ENCODE measurements at places on chromosomes 4 and X.

- no peak for DNase-seq
These were observed 19.6 kb upstream of the CA5B start for GRCh38 chrX:15718283-15718970.

DNA sequence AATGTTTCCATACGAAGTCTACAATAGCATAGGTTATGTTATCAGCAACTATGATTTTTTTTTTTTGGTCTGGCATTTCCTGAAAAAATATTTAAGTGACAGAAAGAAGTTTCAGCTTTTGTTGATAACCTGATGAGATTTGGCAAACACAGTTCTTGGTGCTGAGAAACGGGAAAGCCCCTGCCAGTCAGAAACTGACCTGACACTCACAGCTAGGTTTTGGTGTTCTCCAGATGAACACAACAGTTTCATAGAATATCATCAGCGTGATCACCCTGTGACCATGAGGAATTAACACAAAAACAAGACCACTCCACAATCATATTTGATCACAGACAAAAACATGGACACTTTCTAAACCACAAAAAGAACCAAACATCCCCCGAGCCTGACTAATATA lies 152.5 kb upstream of the DCAF8L1 start:
- no peak for DNase-seq

- no peak for DNase-seq
These were observed 54.2 kb downstream of the LEF1 start for GRCh38 chr4:108114503-108114902.

DNA sequence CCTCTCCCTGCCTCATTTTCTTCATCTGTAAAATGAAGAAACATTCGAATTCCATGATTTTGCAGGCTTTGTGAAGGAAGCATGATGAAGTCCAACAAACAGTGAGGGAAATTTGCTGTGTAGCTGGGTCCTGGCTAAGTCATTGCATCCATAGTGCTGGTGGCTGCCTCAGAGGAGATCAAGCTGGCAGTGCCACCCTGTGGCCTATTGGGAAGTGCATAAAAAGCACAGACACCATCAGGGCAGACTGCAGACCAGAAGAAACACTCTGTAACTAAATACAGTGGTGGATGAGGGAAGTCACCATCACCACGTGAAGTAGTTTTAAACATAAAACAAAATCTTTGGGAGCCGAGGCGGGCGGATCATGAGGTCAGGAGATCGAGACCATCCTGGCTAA lies 40.7 kb upstream of the DDX3X start:
- no peak for DNase-seq

DNA sequence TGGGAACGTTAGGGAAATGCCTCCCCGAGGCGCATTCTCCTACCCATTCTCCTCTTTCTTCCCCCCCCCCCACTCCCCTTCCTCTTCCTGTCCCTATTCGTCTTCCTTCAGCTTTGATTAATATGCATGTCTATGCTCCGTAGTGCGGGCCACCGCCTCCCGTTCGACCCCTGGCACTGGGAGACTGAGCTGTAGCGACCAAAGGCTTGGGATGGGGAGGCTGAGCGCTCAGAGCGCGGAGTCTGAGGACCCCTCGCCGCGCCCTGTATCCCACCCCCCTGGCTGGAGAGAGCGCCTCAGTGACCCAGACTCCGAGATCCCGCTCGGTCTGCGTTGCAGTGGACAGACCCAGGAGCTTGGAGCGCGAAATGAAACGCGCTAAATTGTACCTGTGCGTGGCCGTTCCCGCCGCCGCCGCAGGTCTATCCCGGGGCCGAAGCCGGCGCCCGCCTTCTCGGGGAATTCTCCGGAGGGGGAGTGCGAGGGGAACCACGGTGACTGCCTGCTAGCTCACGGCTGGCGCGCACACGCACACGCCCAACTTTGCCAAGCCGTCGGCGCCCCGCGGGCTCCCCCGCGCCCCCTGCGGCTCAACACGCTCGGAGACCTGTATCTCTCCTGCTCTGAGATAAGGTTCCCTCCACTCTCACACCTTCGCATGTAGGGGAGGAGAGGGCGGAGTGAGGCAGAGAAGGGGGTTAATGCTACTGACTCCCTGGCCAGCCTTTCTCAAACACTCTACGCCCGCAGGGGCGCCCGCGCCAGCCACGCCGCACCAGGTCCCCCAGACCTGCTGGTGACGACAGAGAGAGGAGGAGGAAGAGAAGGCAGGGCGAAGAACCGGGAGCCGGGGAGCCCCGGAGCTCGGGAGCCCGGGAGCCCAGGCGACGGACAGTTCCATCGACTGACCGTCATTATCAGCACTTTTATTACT lies 1.5 kb upstream of the PTCHD1 start:
- no peak for DNase-seq

DNA sequence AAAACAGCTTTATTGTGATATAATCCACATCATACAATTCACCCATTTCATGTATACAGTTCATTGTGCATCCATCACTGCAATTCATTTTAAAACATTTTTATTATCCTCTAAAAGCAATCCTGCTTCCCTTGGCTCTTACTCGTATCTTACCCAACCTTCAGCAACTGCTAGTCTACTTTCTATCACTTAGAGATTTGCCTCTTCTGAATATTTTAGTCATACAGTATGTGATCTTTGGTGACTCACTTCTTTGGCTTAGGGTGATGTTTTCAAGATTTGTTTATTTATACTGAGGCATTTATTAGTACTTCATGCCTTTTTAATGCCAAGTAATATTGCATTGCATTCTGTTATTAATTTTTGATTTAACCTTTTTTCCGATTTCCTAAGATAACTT lies 15.0 kb upstream of the MSMO1 start:
- DNase-seq: no peak

DNA sequence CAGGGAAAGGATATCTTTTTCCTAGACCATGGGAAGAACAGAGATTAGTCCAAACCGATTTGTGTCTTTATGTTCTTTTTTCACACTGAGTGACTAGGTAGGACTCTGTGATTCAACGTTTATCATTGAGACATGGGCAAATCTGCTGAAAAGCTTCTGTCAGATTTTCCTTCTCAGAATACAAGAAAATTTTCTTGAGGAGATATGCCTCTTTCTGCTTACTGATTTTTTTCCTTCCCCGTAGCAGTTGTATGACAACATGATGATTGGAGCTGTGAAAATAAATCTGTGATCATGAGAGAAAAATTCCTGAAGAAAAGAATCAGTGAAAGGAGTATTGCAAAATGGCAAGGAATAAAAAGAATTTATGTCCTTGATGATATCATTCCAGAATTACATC lies 130.6 kb upstream of the FAT4 start:
- DNase-seq: no peak

GRCh38 chrX:8639949-8640475 lies 91.9 kb downstream of the ANOS1 start:
- DNase-seq: no peak

GRCh38 chr4:143473334-143474126 lies 40.0 kb upstream of the SMARCA5 start:
- no peak for DNase-seq

DNA sequence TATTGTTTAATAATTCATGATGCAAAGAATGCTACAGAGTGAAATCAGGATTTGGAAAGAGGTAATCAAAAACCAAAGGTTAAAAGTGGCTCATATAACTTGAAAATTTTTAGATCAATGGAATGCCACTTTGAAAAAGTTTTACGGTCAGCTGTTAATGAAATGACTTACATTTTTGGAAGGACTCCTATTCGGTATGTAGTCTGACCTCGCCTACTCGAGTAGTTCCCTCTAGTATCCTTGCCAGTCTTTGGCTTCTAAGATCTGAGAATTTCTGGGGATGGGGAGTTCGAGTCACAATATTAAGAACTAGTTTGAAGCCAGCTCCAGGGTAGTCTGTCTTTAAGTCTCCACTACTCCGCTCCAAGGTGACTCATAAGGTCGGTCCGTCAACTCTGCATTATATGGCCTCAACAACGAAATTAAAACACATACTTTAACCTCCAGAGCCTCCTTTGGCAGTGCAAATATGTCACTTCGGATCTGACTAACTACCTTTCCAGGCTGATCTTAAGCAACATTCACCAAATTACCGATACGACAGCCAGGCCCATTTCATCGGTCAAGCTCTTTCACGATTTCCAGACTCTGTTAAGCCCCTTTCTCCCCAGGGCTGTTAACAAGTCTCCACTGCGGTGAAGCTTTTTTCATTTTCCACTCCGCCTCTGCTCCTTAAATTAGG lies 733 bp upstream of the NAA15 start:
- DNase-seq: no peak

DNA sequence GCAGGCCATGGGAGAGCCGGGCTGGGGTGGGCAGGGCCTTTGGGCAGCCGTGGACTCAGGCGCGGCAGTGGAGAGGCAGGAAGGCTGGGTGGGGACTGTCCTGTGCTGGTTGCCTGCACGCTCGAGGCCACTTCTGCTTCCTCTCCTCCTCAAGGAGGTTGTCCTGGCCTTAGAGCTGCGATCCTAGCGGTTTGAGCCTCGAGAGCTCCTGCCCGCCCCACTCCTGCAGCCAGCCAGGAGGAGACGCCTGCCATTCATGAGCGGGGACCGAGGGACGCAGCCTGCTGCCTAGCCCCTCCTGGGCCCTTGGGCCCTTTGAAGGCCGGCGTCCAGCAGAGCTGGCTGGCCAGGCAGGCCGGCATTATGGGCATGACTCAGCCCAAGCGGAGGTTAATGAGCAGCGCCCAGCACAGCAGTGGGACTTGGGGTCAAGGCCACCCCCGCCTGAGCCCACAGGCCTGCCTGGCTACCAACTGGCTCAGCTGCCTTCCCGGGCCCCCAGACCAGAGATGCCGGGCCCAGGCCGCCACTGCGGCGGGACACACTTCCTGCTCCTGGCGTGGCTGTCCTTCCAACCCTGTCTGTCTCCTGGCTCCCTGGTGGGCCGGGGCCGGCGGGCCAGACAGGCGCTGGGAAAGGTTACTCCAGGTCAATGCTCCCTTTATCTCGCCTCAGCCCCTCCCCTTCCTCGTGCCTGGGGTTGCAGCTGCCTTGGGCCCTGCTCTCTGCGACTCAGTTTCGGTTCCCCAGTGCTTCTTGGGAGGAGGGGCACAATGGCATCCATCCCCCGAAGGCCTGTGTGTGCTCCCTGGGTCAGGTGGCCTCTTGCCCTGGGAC lies 1.8 kb downstream of the ABCD1 start:
- no peak for DNase-seq

DNA sequence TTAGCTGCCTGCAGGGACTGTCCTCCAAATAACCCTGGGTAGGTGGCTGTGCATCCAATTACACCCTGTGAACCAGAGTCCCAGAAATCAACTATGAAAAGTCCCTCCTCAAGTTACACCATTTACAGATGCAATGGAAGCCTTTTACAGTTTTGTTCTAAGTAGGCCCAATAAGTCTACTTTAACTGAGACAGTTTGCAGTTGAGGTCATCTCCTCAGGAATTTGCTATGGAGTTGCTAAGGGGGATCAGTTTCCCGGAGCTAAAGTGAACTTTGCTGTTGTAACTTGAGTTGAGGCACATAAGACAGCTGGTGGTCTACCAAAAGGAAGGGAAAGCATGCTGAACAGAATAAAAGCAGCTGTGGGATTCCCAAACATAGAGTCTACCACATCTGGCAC lies 121.6 kb upstream of the STK26 start:
- DNase-seq: no peak

DNA sequence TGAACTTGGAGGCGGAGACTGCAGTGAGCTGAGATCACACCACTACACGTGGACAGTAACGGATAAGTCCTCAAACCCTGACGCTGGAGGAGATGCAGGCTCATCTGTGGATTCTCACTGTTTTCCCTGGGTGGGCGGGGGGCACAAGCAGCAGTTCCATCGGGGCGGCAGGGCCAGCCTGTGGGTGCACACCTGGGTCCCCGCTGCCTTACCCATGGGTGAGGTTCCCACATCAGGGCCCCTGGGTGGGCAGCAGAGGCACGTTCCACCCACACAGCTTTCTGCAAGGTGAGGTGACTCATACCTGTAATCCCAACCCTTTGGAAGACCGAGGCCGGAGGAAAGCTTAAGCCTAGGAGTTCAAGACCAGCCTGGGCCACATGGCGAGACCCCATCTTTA lies 56.6 kb upstream of the MXD4 start:
- no peak for DNase-seq

DNA sequence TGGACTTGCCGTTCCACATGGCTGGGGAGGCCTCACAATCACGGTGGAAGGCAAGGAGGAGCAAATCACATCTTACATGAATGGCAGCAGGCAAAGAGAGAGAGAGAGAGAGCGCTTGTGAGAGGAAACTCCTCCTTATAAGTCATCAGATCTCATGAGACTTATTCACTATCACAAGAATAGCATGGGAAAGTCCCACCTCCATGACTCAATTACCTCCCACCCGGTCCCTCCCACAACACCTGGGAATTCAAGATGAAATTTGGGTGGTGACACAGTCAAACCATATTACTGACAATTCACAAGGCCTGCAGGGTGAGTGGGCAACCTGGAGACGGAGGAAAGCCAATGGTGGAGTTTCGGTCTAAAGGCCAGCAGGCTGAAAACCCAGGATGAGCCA lies 394.3 kb upstream of the TRAM1L1 start:
- DNase-seq: no peak

DNA sequence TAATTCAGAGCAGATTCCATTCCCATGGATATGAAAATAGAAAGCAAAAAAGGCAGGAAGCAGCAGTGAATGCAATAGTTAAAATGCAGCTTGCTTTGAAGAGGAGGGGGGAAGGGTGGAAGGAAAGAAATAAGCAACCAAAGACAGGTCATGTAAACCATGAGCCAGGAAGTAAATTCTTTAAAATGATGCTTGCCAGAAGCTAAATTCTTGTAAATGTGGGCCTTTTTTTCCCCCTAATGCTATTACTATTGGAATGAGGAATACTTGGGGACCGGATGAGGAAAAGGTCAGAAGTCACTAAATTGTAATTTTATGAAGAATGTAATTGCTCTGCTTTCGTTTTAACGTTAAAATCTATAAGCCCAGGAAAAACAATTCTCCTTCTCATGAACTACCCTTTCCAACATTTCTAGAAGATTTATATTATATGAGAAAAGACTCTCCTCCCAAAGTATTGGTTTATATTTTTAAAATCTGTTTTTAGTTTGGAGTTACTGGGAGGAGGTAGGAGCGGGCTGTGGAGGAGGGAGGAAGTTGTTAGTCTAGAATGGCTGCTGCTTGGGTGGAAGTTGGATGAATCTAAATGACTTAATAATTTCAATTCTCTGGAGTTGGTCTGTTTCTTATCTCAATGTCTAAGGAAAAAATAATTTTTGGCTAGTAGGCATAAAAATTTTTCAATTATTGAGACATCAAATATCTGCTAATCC lies 77.6 kb upstream of the PCDH18 start:
- DNase-seq: no peak

DNA sequence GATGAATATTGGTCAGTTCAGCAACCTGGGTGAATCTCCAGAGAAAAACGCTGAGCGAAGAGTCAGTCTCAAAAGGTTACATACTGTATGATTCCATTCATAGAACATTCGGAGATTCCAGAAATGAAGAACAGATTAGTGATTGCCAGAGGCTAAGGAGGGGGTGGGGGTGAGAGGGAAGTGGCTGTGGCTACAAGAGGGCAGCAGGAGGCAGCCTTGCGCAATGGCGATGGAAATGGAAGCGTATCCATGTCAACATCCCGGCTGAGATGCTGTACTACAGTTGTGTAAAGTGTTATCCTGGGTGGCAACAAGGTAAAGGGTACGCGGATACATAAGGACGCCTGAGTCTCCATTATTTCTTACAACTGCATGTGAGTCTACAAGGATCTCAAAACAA lies 18.0 kb downstream of the LYAR start:
- DNase-seq: no peak

GRCh38 chr4:133014473-133015135 lies 134.5 kb upstream of the PCDH10 start:
- DNase-seq: no peak

- no peak for DNase-seq
These were observed 153.3 kb downstream of the PRDM5 start for GRCh38 chr4:120769227-120769626.
